Stimulated activated CD4-positive, alpha-beta T cell treated with anti-CD3 and anti-CD28 coated beads, Interleukin-4, amount 100 ng/mL, for 48 hours (primary cell): ENCODE measurements at places on chromosomes 3 and 15.

- DNase-seq = no peak
Measured at GRCh38 chr15:69424001-69424400, 9.9 kb downstream of the KIF23 start.

- DNase-seq = no peak
Measured at GRCh38 chr3:117010318-117010717, 300.7 kb downstream of the TUSC7 start.

DNA sequence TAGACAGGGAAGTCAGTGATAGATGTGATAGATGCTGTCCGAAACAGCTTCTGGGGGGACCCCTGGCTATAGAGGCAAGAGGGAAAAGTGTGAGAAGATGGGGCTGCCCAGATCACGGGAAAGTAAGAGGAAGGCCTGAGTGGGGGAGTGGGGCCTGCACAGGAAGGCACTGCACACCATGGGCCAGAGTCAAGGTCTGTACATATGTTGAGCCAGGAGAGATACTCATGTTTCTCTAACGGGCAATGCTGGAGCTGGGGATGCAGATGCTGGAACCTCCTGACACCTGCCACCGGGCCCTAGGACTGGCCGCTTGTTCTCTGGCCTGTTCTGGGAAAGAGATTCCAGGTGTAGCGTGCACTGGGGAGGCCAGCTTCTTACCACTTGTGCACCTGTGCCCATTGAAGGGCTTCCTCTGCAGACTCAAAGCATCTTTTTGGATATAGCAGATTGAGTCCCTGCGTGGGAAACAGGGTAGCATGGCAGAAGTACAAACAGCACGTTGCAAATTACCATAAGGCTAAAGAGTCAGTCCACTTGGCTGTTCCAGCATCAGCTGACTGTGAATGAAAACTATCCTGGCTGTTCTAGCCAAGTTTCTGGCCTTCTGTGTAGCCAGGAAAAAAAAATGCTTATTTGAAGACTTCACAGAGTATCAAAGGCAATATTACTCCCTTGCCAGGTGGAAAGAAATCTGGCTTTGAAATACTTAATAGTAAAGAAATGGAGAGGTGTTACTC is 77.1 kb upstream of the GSK3B start:
- DNase-seq = no peak

DNA sequence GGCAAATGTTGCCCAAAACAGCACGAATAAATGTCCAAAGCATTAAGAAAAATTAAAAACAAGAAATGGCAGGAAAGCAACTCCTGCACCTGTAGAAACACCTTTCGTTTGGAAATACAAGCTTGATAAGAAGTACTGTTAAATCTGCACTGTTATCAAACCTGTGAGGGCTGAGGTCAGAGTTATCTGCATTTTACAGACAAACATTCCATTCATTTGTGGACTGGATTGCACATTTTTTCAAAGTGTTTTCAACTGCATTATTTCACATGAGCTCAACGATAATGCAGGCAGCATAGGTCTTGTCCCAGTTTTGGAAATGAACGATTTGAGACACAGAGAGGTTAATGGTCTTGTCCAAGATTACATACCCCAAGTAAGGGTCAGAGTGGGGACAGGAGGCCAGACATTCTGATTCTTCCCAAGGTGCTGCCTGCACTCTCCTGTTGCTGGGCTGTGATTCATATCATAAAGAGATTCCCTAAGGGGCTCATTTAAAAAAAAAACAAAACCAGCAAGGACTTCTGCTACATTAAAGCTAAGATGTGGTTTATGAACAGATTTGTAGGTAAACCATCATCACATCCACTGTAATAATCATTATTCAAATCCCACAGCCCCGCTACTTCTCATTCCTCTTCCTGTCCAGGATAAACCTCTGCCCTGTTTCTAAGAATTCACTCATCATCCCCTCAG is 13.0 kb downstream of the GUCA1C start:
- no peak for DNase-seq

DNA sequence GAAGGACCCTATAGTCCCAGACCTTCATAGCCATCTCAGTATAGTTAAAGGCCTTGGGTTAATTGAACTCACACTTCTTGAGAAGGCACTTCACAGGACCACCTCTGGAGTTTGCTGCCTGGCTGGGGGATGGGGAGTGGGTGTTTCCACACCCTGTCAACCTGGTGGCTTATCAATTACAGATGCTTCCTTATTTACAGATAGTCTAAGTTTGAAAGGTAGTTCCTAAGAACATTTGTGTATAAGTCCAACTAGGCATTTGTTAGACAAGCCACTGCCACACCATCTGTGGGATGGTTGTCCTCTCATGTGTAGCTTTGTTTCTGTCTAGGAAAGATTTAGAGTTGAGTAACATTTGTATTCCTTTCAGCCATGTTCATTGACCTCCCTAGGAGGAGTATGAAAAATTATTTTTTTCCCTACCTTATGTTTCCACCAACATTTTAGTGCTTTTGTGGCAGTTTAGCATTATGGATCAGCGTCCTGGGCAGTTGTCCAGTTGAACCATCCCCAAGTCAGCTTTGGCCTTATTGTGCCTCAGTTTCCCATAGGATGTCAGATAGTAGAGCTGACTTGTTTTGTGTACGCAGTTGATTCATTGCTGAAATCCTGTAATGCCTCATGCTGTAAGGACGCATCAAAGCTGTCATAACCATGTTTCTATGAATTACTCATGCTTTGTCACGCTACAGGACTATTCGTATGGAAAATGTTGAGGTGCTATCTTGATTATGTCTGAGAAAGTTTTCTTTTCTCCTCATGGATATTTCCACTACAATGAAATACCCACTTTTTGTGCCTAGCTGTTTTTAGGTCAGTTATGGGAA is 21.2 kb upstream of the SIAH2 start:
- DNase-seq = no peak

- no peak for DNase-seq
Measured at GRCh38 chr15:56538901-56539545, 74.1 kb upstream of the MNS1 start.

- peak; percentile 33 for DNase-seq
Measured at GRCh38 chr3:150760431-150761200, 2.4 kb downstream of the SIAH2 start.

DNA sequence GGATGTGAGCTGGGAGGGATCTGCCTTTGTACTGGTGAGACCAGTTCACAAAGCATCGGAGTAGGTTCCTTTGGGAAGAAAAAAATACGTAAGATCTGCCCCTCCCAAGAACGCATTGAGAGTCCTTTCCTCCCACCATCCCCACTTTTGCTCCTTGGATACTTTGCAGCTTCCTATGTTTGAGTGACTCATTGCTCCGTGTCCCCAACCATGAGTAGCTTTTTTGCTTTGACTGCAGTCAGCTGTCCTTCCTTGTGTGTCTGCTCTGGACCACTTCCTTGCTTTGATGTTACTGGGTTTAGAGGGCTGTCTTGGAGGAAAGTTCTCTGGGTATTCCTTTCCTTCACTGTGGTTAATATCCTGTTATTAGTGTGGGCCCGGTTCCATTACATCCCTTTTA is 43.2 kb upstream of the PTPN23 start:
- DNase-seq = no peak

DNA sequence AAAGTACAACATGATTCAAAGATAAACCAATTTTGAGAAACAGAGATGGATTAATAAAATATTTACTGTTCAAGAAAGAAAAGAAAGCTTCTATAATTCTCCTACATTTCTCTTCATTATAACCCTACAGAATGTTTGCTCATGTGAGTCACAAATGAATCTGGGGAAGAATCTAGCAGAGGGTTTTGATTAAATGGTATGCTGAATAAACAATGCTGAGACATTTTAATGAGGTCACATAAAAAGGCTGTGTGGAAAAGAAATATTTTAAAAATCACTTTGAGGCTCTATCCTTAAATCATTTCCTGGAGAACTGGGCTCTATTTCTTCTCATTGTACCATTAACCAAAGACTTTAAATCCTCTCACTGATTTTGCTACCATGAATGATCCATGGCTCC is 727.7 kb downstream of the NTRK3 start:
- no peak for DNase-seq

- no peak for DNase-seq
Measured at GRCh38 chr3:101544161-101544850, 17.4 kb upstream of the TRMT10C start.

GRCh38 chr3:188646592-188646991 is 492.6 kb downstream of the LPP start:
- DNase-seq = no peak

- DNase-seq = no peak
Measured at GRCh38 chr3:143263852-143264513, 144.4 kb downstream of the CHST2 start.
